Mammary epithelial cell (primary cell): ENCODE measurements at places on chromosomes 2 and 18. TPM values are rescaled to one million over a fixed set of nuclear protein-coding genes. Genes with fewer than 3 reads are reported as not detected.
A peak's percentile ranks its signal among the peaks of the same experiment; 100 is the strongest.

Gene CYP27C1
- 2.9 and 8.3 TPM in 2 replicates for total RNA-seq

Gene FEV
- not detected for total RNA-seq

Gene ERICH2
- 2.4 and 7.2 TPM in 2 replicates for total RNA-seq

Gene NETO1
- total RNA-seq: under 0.01 TPM

Gene ADI1
- total RNA-seq: 13.3 TPM

Gene LIPG
- 153 TPM for total RNA-seq

Gene FABP1
- not detected for total RNA-seq

GRCh38 chr18:34760444-34760843, 50.3 kb downstream of the DTNA start:
- DNase-seq: no peak

DNA sequence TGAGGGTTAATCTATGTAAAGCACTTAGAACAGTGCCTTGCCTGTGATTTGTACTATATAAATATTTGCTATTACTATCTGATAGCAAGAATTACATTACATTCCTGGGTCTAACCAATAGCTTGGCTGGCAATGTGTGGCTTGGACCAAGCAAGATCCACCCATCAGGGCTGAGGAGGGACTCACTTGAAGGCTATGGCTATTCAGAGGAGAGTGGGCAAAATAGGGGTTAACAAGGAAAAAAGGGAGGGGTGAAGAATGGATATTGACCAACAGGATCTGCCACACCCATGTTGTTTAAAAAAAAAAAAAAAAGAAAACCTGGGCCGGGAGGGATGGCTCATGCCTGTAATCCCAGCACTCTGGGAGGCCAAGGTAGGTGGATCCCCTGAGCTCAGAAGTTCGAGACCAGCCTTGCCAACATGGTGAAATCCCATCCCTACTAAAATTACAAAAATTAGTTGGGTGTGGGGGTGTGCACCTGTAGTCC, 20.0 kb upstream of the TMBIM1 start:
- DNase-seq: no peak

DNA sequence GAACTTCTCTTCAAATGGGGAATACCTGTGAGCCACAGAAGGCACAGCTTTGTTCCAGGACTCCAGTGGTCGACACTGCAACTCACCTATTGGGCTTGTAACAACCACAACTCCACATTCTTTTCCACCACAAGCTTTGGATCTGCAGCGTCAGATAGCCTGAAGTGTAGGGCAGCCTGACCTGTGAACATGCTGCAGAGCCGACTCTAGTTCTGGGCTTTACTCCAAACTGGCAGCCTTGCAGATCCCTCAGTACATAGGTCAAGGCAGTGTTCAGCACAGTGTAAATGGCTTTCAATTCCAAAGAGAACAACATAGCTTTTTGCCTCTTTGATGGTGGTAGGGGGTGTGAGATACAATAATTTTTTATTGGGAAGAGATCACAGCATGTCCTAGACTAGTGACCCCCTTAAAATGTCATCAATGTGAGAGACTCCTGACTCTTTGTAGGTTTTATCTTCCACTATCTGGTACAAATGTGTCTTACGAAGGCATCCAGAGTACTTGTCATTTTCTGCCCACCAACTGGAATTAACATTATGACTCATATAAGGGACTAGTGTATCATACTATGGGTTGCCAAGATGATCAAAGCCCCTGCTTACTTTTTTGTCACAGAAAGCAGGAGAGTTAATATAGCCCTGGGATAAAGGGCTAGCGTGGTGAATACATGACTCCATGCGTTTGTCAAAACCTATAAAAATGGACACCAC, 149.8 kb downstream of the COPS8 start:
- DNase-seq: peak; percentile 72

DNA sequence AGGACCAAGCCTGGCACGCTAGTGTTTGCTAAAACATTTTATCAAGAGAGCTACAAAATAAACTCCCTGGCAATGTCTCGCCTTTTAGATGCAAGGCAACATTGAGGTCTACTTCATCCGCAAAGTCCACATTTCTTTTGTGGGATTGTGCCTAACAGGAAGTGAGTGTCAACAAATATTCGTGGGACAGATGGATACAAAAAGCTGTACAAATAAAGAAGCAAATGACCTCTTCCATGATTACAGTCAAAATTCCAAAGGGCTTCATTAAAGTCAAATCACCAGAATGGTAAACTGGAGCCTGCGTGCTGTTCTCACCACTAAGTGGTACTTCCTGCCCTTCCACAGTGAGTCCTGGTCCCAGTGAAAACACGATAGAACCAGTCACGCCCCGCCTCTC, 40.4 kb downstream of the L3MBTL4 start:
- no peak for DNase-seq

DNA sequence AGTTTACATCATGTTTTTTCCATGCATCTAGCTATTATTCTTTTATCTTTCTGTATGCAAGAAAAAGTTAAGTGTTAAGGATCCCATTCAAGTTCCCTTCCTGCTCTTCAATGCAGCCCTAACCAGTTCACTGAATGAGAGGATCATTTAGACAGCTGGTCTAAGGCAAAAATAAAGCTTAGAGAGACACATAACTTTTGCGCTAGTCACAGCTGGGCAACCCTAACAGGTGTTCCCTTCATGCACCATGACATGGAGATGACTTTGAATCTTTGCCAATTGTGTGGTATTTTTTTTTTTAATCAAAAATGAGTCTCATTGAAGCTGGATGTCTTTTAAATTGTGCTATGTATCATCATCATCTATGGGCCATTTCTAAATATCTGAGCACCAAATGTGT, 393.8 kb upstream of the CYRIA start:
- no peak for DNase-seq

- DNase-seq: no peak
Measured at GRCh38 chr2:17754773-17755425, 961 bp downstream of the GEN1 start.

- no peak for DNase-seq
Measured at GRCh38 chr18:77095391-77096371, 36.9 kb downstream of the MBP start.

- no peak for DNase-seq
Measured at GRCh38 chr2:100977511-100977910, 24.6 kb upstream of the RPL31 start.

DNA sequence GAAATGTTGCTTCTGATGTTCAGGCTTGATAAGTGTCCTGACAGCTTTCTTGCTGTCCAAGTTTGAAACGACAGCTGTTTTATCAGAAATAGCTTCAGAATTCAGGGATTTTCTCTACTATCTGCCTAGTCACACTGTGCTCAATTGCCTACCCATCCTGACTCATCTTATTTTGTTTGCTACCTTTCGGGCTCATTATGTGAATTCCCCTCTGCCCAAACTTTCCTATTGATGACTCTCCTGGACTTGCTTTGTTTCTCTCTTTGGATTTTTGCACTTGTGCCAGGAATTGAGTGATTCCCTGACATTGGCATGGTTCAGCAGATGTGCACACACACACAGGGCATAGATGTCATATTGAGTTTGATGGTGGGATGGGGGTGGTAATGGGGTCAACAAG, 1052.6 kb upstream of the PIK3C3 start:
- DNase-seq: peak; percentile 17

DNA sequence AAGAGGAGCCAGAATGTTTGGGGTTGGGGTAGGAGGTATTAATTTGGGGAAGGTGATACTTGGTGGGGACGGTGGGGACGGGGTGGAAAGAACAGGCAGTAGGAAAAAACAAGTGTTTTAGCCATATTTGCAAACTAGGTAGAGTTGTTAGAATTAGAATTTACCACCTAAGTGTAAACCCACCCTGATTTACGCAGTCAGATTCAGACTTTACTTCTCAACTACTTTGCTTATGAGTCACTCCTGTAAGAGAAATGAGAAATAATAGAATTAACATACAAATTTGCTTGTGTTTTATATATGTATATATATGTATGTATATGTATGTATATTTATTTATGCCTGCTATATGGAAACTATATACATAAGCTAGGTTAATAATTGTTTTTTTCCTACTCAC, 1168.2 kb upstream of the ZEB2 start:
- DNase-seq: no peak

DNA sequence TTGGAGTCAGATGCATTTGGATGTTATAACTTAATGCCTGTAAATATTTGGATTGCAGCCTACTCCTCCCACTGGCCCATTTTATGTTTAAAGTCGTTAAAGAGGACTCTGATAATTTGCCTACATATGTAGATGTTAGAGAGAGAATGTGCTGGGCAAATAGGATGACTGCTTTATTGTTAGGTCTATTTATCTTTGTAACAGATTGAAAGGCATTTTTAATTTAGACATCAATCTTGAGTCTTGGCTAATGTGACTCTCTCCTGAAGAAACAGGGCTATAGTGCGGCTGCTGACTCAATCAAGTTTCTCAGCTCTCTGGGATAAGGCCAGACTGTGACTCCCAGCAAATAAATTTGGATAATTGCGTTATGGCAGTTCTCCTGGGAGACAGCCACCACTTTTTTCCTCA, 1101.4 kb downstream of the CBLN2 start:
- DNase-seq: no peak

- DNase-seq: peak; percentile 71
Measured at GRCh38 chr2:130877258-130877657, 40.5 kb downstream of the ARHGEF4 start.

- DNase-seq: no peak
Measured at GRCh38 chr2:205545971-205546816, 136.1 kb upstream of the NRP2 start.

- no peak for DNase-seq
Measured at GRCh38 chr2:84969511-84970209, 1.3 kb upstream of the KCMF1 start.

DNA sequence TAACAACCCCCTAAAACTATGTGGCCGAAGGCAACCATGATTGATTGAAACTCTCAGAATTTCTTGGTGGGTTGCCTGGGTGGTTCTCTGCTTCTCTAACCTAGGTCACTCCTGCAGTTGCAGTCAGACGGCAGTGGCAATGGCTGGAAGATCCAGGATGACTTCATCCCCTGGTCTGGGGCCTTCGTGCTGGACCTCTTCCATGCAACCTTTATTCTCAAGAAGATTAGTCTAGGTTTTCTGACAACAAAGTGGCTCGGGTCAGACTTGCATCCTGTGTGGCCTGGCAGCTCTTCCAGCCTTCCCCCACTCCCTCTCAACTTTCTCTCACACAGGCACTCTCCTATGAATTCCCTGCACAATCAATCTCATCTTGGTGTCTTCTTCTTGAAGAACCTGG, 76.4 kb downstream of the METTL4 start:
- DNase-seq: no peak

DNA sequence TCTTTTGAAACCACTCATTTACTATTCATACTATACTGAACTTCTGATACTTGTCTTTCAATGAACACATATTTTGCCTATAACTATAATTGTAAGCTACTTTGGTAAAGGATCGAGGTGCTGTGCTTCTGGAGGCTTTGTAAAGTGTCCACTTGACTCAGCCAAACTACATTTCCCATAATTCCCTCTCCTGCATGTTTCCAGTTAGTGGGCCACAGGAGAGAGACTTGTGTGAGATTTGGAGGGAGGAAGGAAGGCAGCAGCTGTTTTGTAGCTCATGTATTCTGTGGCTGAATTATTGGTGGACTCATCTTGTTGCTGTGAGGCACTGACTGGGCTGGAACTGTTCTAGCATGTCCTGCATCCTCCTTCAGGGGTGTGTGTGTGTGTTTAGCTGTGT, 328.8 kb downstream of the ARL6IP6 start:
- DNase-seq: no peak

DNA sequence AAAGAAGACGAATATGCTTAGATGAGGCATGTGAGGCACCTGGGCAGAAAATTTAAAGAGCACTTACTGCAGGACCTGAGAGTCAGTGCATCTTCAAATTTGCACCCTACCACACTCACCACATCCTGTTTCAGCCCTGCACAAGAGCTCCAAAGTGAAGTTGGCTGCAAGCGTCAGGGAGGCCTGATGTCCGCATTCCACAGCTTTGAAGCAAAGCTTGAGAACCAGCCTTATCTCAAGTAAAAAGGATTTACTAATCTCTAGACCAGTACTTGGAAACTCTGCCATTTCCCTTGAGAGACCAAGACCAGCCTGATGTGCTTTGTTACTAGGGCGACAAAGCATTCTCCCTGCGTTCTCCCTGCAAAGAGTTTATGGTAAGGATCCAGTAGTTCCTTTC, 3.4 kb upstream of the ASNSD1 start:
- no peak for DNase-seq

DNA sequence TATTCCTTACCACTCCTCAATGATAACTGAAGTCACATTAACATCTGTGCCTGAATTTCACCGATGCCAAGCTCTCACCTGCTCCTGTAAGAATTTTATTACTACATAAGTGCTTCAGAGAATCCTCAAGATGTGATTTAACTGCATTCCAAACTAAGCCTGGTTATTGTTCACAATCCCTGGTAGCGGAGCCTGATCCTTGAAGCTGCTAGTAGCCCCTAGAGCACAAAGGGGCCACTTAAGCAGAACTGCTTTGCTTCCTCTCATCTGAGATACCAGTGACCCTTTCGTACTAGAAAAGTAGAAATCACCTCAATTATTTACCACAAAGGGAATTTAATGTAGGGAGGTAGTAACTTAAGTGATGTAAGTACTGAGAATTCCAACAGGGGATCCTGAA, 529.6 kb downstream of the CPS1 start:
- no peak for DNase-seq

DNA sequence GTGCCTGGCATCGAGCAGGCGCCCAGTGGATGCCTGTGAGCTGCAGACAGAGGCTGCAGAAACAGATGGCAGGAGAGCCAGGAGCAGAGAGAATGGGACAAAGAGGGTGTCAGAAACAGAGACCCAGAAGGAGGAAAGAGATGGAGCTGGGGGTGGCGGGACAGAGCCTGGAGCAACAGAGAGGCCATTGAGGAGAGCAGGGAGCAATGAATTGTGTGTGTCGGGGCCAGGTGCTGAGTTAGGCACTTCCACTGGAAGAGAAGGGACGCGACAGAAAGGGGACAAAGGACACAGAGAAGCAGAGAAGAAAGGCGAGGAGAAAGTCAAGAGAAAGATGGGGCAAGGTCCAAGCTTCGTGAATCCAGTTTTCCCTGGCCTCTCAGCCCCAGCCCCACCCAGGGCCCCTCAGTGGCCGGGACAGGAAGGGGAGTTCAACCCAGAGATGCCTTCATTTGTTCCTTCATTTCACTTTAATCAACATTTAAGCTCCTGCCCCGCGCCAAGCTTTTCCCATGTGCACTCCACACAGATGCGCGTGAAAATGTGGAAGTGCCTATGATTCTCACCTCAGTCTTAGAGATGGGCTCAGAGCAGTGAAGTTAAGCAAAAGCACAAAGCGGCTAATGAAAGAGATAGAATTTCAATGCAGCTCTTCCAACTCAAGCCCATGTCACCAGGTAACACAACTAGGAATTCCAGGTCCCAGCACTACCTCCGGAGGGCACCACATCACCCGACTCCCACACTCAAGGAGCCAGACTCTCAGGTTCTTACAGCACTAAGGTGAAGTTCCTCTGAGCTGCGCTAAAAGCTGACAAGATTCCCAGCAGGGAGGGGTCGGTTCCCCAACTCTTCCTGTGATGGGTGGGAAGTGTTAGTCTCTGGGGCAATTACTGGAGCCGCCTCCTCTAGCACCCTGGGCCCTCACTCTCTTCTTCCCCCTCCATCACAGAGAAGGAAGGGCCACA, 55.1 kb downstream of the TNS1 start:
- no peak for DNase-seq

- DNase-seq: peak; percentile 90
Measured at GRCh38 chr2:19235308-19235707, 123.1 kb downstream of the OSR1 start.
